Stimulated activated CD4-positive, alpha-beta T cell treated with anti-CD3 and anti-CD28 coated beads, Interleukin-1b, Interleukin-23, amount 100 ng/mL, for 48 hours (primary cell): ENCODE measurements at places on chromosomes 7 and 10.

DNA sequence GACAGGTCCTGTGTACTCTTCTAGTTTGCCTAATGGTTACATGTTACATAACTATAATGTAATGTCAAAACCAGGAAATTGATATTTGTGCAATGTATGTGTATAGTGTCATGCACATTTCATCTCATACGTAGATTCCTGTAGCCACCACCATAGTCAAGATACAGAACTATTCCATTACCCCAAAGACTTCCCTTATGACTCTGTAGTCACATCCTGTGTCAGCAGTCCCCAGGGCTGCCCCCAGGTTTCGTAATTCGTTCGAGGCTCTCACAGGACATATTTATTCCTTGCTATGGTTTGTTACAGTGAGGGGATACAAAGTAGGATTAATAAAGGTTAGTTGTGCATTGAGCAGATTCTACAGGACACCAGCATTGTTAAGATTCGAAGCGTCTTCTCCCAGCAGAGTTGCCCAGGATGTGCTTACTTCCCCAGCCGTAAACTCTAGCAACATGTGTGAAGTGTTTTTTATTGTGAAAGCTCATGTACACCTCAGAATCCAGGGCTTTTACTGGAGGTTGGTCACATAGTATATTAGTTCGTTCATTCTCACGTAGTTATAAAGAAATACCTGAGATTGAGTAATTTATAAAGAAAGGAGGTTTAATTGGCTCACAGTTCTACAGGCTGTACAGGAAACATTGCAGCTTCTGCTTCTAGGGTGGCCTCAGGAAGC is 18.6 kb downstream of the RABGEF1 start:
- peak; percentile 49 for DNase-seq

DNA sequence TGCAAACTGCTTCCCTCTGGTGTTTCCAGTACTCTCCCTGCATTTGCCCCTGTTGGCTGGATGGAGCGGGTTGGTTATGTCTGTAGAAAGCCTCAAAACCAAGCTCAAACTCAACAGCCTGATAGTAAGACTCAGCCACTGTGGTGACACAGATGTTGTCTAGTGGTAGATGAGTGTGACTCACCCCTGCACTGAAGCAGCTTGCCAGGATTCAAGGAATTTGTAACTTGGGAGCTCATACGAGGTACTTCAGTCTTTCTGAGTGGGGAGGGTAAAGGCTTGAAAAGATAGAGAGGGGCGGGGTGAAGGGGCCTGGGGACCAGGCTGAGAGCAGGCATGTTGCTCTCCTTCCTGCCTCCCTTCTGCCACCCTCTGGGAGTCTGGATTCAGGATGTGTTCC is 22.9 kb upstream of the AQP1 start:
- DNase-seq, result no peak

DNA sequence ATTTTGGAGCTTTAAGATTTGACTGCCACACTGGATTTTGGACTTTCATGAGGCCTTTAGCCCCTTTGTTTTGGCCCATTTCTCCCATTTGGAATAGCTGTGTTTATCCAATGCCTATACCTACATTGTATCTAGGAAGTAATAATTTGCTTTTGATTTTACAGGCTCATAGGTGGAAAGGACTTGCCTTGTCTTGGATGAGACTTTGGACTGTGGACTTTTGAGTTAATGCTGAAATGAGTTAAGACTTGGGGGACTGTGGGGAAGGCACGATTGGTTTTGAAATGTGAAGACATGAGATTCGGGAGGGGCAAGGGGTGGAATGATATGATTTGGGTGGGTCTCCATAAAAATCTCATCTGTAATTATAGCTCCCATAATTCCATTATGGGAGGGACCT is 47.6 kb upstream of the PAPSS2 start:
- no peak for DNase-seq

- DNase-seq, result no peak
Observed at GRCh38 chr10:77244746-77245145, 392.9 kb downstream of the KCNMA1 start.

DNA sequence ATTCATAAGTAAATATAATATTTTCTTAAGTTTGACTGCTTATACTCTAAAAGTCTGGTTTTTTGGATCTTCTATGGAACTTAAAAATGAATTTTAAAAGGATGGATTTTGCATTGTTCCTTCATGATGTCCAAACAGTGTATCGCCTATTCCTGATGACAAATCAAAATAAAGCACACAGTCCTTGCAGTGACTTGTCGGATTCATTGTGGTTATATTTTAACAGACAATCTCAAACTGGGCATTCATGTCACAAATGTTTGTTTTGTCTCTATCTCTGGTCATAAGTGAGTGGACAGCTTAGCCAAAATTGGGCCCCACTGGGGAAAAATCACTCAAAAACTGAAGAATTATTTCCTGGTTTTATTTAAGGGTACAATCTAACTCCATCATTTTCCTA is 74.8 kb downstream of the LMBR1 start:
- no peak for DNase-seq

GRCh38 chr7:92944633-92945032 is 108.3 kb upstream of the CDK6 start:
- DNase-seq, result no peak
